ENCODE measurements at places on chromosomes 13 and 19.
A peak's percentile ranks its signal among the peaks of the same experiment; 100 is the strongest.

GRCh38 chr19:45202637-45203036 is 24.1 kb downstream of the BLOC1S3 start:
- DNase-seq = no peak

DNA sequence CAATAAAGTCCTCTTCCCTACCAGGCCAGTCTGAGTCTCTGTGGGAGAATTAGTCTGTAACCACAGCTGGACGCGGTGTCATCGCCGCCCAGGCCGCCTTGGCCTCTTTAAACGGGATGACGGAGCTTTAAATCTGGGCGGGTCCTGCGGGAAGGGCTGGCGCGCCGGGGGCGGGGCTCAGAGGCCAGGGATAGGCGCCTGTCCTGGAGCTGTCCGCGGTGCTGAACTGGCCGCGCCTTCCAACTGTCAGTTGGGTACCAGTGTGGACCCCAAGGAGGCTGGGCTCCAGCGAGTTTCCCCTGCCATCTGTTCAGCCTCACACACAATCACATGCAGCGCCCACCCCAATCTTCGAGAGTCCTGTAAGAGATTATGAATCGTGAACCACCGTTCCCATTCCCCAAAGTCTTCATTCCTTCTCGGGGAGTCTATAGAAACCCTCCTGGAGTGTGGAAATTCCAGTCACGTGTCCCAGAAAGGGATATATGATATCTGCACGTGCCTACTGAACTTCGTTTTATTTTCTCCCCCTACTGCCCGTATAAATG is 11.5 kb downstream of the APLP1 start:
- DNase-seq = peak; percentile 82

DNA sequence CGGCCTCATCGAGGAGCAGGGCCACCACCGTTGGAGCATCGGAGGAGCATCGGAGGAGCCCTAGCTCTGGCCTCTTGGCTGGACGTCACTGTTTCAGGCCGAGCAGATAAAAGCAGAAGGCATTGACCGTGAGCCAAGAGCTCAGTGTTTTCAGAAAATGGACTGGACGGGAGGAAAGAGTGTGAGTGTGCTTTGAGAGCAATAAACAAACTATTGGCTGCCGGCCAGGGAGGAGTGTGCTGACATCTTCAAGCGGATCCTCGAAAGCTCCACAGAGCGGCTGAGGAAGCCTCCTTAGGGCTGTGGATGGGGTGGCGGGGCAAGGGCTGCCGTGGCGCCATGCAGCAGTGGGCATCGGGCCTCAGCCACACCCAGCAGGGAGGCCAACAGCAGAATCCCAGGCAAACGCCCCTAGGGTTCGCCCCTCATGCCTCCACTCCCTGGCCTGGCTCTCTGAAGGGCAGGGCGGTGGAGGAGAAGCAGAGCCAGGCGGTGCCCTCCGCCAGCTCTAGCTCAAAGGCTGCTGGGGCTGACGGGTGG is 41.8 kb downstream of the IRS2 start:
- peak; percentile 54 for DNase-seq

DNA sequence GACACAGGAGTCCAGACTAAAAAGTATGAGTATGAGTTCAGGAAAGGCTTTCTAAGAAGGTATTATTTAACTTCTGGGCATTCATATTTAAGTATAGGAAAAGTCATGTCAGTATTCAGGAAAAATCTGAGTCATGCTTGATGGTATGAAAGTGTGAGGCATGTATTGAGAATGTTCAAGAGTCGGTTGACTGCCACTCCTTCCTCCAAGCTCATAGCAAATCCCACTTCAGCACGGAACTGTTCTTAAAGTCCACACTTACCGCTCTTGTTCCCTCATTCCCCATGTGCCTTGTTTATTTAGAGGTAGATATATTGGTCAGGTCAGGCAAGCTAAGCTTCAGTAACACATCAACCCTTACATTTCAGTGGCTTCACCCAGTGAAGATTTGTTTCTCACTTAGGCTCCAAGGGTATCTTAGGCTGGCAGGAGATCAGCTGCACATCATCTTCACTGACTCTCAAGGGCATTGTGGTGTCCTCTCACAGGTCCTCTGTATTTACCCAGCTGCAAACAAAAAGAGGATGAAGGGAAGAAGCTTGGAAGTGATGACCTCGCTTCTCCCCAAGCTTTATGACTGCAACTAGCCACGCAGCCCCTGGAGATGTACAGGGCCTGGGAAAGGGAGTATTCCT is 1189.2 kb downstream of the EFNB2 start:
- DNase-seq = no peak

DNA sequence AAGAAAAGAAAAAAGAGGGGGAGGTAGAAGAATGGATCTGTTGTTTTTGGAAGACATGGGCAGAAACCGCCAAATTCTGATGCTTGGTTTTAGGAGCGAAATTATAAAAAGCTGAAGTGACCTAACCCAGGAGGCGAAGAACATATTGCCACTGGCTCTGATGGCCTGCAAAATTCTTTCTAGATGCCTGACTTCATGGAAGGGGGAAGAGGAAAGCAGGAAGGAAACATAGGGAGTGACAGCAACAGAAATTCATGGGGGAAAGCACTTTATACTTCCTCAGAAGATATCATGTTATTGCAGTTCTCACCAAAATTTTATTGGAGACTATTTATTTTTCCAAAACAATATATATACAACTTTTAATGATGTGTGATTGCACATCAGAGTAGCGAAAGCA is 213.5 kb downstream of the DLEU7 start:
- DNase-seq = no peak

GRCh38 chr13:20198781-20199180 is 6.0 kb upstream of the GJB2 start:
- no peak for DNase-seq

DNA sequence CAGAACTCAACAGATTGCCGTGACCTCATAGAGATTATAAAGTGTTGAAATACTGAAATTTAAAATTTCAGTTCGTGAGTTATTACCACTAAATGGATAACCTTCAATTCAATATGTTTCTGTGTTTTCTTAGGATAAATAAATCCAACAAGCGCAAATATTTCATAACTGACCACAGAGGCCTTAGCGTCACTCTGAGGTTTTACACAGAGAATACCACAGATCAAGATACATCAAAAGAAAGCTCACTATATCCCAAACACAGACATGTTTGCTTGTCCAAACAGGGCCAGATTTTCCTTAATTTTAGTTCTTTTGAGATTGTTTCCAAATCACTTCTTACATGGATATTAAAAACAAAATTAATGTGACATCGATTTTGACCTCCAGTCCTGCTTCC is 235.8 kb downstream of the EFNB2 start:
- no peak for DNase-seq

GRCh38 chr19:31334101-31334848 is 15.0 kb downstream of the TSHZ3 start:
- DNase-seq = no peak

DNA sequence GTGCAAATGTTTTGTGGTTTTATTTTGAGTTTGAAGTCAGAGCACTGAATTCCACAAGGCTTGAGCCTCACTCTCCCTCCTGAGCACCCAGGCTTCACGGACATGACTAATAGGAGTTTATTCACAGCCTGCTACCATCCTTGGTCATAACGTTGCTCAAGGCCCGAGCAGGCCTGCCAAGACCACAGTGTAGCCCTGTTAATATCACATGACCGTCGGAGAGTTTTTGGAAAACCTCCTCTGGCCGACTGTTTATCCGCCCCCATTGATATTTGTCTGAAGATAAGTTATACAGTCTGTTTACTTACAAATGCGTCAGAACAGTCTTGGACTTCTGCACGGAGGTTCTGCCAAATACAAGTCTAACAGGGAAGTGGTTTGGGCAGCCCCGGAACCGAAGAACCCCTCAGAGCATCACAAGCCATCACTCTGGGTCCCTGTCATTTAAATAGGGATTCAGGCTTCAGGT is 89.9 kb downstream of the COL4A2 start:
- DNase-seq = no peak

GRCh38 chr13:98346904-98347636 is 170.0 kb upstream of the RNF113B start:
- no peak for DNase-seq

DNA sequence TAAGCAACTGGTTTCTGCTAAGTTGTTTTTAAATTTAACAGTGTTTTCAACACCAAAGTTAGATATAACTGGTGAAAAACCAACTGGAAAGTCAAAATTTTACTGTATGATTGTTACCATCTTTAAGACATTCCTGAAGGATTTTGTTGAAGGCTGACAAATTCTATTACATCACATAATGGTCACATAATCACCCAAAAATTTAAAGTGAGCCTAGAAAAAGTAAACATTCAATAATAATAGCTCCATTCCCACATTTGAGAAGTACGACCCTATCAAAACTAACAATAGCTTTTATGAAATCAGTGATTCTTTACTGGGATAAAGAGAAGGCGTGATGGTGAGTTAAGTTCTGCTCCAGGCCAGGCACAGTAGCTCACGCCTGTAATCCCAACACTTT is 51.6 kb downstream of the USP12 start:
- no peak for DNase-seq

DNA sequence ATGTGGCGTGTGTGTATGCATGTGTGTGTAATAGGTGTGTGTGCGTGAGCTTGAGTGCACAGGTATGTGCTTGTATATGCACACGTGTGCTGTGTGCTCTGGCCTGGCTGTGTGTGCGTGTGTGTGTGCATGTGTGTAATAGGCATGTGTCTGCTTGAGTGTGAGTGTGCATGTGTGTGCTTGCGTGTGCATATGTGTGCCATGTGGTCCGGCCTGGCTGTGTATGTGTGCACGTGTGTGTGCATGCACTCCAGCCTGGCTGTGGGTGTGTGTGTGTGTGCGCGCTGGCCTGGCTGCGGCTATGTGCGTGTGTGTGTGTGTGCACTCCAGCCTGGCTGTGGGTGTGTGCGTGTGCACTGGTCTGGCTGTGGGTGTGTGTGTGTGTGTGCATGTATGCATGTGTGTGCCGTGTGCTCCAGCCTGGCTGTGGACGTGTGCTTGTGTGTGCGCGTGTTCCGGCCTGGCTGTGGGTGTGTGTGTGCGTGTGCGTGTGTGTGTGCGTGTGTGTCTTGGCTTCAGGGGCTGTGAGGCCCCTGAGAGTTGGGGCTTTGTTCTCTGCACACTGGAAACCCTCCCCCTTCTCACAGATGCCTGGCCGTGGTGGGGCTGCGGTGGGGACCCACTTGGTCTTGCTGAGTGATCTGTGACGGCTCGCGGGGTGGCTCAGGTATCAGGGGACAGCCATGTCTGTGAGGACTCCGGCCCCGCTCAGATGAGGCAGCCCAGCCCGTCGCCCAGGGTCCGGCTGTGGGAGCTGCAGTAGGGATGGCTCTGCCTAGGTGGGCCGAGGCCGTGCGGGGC is 8.2 kb downstream of the SPPL2B start:
- DNase-seq = no peak

DNA sequence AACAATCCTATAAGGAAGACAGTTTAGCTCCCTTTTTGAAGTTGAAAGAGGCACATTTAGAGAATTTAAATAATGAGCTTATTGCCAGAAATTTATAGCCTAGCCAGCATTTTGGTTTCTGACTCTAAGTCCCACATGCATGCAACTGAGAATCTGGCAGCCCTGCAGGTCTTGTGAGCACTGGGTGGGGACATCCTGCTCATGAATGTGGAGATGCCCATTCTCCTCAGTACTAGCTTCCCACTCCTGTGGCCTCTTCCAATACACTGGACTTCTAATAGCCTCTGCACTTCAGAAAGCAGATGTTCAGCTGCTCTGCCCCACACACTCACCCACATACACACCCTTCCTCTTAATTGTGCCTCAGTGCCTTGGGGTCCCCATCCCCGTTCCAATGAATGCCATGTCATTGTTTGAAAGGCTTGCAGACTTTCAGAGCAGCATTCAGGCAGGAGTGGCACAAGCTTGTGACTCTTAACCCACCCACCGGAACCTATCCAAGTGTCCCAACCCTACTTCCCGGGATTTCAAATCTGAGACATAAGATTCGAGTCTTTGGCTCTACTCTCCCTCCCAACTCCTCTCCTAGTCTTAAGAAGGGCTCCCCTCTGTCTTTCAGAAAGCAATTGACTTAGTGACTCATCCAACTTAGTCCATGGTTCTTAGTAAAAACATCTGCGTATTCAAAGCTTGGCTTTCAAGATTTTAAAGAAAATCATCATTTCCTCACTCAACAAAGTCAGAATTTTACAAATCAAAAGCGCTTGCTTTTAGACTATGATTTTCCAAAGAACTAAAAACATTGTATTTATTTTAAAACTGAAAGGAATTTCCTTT is 80.0 kb upstream of the FREM2 start:
- DNase-seq = no peak

- no peak for DNase-seq
Measured at GRCh38 chr13:91238036-91238435, 109.5 kb upstream of the MIR17HG start.

DNA sequence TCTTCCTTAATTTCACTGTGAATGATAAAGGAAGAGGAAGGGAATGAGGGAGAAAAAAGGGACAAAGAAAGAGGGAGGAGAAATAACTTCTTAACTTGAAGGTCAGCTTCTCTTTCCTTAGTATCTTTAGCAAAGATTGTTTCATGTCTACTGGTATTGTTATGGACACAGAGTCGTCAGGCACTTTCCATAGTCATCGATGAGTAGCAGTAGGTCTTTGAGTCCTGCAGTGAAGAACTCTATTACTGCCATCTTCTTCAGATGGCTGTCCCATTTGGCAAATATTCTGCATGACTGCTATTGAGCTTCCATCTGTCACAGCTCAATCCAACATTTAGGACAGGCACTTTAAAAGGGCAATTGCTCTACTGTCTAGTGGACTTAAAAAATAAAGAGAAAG is 2463.1 kb downstream of the PCDH9 start:
- no peak for DNase-seq

DNA sequence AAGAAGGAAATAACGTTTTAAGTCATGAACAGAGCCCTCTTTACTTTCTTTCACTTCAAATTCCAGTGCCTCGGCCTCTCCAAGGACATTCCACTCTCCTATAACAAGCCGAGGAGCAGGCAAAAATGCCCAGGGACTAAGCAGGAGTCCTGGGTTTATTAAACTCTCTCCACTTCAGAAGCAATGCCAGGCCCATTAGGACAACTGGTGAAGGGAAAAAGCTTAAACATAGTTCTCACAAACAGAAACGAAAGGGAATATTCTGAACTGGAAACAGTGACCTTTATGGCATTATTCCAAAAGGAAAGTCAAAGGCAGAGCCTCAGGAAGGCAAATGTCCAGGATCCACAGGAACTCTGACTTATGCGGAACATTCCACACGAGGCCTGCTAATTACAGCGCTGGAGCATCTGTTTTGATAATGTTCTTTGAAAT is 30.9 kb upstream of the MED4 start:
- no peak for DNase-seq

DNA sequence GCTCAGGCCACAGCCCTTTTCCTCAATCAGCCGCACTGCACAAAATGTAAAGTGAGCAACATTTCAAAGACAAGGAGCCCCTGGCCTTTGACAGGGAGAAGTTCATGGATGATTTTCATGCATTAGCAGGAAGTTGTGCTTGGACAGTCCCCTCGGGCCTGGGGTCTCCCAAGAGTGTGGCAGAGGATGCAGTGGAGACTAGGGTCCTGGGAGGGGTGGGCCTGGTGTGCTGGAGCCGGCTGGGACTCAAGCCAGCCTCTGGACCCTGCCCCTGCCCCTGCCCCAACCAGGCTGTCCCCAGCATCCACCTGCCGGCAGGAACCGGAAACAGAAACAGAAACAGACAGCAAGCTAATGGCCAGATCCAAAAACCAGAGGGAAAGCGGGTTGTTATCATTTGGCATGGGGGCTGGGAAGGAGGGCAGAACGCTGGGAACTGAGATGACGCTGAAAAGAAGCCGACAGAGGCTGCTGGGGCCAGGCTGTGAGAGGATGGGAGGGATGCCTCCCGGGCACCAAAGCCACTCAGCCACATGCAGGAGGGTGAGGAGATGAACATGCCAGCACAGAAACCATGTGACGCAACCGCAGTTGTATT is 2.3 kb downstream of the GAS6 start:
- no peak for DNase-seq

GRCh38 chr19:16017138-16017490 is 59.2 kb upstream of the TPM4 start:
- DNase-seq = no peak

GRCh38 chr19:32464279-32464678 is 58.7 kb downstream of the DPY19L3 start:
- DNase-seq = no peak
